ENCODE measurements at places on chromosomes 4 and X.

DNA sequence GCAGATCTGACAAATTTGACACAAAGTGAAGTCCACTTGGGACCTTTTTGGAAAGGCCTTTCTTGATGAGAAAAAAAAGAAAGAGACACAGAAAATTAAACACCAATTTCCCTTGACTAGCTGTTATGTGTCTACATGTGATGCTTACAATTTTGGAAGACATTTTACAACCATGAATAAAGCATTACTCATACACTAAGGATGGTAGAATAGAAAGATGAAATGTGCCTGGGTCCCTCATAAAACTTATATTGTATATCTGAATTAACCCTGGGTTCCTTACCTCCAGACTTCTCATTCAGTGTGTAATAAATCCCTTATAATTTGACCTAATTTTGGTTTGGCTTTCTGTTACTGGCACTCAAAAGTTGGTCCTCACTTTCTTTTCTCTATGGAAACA is 16.5 kb upstream of the GRIA3 start:
- no peak for DNase-seq

GRCh38 chrX:24151513-24151912 is 2.0 kb downstream of the ZFX start:
- no peak for DNase-seq

DNA sequence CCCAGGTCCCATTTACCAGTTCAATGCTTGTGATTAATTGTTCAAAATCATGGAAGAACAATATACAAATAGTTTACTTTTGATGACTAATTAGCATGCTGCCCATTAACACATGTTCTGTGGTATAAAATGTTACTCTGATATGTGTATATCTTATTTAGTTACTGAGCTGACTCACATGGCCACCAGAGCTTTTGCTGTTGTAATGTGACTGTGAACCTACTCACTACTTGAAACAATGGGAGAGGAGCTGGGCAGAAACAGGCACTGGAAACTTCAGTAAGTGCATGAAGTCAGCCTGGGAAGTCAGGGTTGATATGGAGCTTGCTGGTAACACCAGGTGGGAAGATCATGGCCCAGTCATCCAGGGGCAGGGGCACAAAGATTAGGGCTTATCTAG is 72.7 kb upstream of the MAD2L1 start:
- no peak for DNase-seq

GRCh38 chr4:99634742-99635360 is 22.8 kb downstream of the C4orf54 start:
- no peak for DNase-seq

DNA sequence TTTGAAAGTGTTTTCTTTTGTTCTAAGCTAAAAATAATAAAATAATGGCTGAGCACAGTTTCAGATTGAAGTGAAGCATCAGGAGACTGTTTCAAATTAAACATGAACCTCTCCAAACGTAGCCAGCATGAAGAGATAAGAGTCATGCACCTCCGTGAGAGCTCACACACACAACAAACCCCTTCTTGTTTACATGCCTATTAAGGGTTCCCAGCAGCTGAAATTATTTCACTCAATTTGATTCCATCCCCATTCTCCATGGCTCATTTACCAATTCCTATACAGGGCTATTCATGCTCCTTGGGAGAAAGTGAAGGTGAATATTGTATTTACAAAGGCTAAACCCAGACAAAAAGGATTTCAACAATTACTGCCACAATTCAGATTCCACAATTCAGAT is 954.1 kb upstream of the INTU start:
- DNase-seq: no peak

GRCh38 chr4:127965803-127966175 is 583 bp downstream of the ABHD18 start:
- no peak for DNase-seq

- DNase-seq: no peak
Measured at GRCh38 chr4:155234206-155234605, 25.8 kb downstream of the NPY2R start.

- no peak for DNase-seq
Measured at GRCh38 chr4:78532046-78532445, 19.5 kb upstream of the ANXA3 start.

- DNase-seq: no peak
Measured at GRCh38 chr4:108094923-108095482, 73.7 kb downstream of the LEF1 start.

DNA sequence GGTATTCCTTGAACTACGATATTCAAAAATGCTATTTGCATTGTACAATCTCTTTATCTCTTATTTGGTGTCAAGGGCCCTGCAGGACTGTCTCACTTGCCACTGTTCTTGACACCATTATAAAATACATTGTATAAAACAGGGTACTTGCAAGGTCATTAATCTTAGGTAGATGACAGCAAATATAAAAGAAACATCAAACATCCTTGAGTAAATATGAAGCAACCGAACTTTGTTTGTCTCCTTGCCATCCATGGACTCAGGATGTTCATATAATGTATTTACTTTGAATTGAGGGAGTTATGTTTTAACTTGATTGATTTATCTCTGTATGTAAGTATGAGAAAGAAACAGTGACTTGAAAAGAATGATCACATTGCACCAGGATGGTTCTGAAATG is 87.3 kb downstream of the UGT2B4 start:
- no peak for DNase-seq

DNA sequence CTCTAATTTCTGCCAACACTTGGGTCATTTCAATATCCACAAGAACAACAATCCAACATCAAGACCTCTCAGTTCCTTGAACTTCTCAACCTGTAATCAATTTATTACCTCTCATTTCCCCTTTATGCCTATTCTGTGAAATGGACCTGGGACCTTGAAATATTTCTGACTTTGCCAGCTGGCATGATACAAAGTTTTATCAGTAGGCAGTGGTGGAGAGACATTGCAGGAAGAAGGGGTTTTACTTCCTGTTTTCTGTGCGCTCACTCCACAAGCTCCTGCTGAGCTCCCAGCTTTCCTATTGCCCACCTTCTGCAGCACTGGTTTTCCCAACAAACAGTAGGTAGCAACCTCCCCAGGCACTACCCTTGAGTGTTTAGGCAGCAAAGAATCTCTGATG is 3.5 kb upstream of the ARHGEF6 start:
- no peak for DNase-seq

- DNase-seq: no peak
Measured at GRCh38 chr4:18850867-18851266, 829.3 kb upstream of the LCORL start.

DNA sequence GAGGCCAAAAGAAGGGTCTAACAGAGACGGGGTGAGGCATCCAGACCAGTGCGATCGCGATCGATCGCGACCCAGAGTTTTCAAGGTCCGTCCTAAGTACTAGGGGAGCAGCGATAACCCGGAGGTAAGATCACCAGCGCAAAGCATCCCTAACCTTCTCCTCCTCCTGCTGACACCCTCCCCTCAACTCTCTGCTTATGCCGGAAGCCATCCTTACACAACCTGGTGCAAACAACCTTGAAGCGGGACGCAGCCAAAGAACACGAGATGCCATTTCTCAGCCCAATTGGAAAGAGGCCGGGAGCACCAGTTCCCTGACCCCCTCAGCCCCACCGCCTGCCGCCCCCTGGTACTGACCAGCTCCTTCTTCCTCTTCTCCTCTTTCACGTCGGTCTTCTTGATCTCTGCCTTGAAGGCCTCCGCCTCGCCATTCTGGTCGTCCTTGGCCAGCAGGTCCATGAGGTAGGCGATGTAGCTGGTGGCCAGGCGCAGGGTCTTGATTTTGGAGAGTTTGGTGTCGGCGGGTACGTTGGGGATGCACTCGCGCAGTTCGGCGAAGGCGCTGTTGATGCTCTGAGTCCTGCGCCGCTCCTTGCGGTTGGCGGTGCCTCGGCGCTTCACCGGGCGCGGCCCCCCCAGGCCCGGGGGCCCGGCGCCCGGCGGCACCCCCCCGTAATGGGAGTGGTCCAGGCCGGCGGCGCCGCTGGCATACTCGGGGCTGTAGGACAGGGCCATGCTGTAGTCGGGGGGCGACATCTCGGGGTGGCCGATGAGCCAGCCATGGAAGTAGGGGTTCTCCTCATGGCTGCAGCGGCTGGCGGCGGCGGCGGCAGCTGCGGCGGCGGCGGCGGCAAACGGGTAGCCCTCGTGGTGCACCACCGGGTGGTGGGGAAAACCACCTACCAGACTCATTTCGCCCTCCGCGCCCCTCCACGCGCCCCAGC is 1.4 kb downstream of the HAND2 start:
- DNase-seq: no peak

- no peak for DNase-seq
Measured at GRCh38 chrX:74338852-74339251, 34.9 kb downstream of the ZCCHC13 start.

DNA sequence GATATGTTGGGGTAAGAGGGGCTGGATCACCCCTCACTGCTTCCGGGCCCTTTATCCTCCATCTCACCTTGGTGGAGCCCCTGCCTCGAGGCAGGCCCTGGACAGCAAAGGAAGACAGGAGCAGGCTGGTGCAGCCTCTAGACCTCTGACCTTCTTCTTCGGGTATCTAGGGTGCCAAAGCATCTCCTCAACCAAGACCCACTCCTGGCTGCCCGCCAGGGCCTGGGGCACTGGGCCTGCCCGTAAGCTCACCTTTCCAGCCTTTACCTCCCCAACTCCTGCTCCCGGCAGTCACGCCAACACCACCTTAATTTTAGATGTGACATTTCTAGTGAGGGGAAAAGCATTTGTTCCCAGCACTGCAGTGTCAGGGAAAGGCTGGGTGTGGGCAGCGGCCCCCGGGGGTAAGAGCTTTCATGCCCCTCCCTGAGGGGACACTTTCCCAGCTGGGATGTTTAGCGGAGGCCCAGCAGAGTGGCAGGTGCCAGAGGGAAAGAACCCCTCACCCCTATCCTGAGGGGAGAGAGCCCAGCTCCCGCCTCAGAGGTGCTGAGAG is 6.7 kb downstream of the MAN2B2 start:
- no peak for DNase-seq

DNA sequence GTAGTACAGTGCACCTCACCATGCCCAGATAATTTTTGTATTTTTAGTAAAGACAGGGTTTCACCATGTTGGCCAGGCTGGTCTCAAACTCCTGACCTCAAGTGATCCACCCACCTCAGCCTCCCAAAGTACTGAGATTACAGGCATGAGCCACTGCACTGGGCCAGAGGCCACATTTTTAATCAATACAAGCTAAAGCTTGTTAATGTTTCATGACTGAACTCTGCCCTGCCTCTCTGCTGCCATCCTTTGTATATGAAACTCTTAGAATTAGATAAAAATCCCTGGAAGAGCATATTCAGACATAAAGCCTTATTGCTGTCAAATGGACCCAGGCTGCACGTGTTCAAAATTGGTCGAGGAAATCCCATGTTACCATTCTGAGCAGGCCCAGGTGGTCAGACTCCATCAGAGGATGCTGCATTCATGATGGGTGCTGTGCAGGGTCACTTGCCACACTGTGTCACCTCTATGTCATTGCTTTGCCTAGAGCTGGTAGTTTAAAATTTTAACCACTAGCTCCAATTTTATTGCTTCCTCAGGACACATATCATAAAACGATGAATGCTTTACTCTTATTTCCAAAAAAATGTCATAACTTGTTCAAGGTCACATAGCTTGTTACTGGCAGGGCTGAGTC is 45.2 kb downstream of the LNX1 start:
- DNase-seq: no peak

DNA sequence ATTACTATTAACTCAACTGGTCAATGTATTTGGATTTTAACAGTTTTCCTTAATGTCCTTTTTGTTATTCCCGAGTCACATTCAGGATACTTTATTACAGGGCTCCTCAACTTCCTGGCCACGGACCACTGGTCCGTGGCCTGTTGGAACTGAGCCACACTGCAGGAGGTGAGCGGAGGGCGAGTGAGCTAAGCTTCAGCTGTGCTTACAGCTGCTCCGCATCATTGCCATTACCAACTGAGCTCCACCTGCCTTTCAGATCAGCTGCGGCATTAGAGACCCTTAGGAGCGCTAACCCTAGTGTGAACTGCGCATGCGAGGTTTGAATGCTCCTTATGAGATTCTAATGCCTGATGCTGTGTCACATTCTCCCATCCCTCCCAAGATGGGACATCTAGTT is 591.7 kb downstream of the CCSER1 start:
- DNase-seq: no peak

- DNase-seq: no peak
Measured at GRCh38 chrX:112587194-112587593, 92.5 kb downstream of the LHFPL1 start.

- no peak for DNase-seq
Measured at GRCh38 chr4:107619066-107619465, 101.0 kb downstream of the PAPSS1 start.

DNA sequence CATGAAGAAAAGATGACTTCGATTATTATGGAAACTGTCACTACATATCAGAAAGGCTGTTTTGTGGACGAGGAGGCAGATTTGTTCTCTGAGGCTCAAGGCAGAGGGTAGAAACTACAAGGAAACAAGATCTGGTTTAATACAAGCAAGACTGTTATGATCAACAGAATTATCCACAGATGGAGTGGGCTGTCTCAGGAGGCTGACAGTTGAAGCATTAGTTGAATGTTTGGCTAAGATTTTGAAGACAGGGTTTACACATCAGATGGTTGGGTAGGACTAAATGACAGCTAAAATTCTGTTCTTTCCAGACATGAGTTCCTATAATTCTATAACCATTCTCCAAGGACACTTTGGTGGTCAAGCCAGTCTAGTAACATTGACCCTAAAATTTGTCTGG is 49.8 kb downstream of the LDOC1 start:
- no peak for DNase-seq

- no peak for DNase-seq
Measured at GRCh38 chrX:129600981-129601424, 53.8 kb downstream of the APLN start.

- DNase-seq: no peak
Measured at GRCh38 chrX:41335958-41336331, 2.0 kb downstream of the DDX3X start.

- DNase-seq: no peak
Measured at GRCh38 chr4:110867251-110867960, 244.5 kb upstream of the PITX2 start.

- DNase-seq: no peak
Measured at GRCh38 chrX:13661735-13662288, 8.9 kb downstream of the TCEANC start.

DNA sequence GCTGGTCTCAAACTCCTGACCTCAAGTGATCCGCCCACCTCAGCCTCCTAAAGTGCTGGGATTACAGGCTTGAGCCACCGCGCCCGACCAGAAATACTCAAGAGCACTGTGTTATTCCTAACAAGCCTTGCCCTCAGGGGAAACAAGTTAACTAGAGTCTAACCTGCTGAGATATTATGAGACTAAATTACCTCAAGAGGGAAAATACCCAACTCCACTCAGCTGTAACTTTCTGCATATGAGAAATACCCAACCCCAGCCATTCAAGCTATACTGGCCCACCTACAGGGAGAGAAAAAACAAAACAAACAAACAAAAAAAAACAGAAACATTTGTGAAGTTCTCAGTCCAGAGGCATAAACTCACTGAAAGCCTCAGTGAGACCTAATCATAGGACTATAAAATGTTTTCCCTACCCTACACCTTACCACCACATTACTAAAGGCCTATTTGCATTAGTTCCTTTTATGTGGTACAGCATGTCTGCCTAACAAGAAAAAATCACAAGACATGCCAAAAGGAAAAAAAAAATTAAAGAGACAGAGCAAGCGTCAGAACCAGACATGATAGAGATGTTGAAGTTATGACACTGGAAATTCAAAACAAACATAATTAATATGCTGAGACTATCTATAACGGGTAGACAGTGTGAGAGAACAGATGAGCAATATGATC is 876.0 kb downstream of the FSTL5 start:
- no peak for DNase-seq
